ENCODE measurements at places on chromosomes 7 and 10.

DNA sequence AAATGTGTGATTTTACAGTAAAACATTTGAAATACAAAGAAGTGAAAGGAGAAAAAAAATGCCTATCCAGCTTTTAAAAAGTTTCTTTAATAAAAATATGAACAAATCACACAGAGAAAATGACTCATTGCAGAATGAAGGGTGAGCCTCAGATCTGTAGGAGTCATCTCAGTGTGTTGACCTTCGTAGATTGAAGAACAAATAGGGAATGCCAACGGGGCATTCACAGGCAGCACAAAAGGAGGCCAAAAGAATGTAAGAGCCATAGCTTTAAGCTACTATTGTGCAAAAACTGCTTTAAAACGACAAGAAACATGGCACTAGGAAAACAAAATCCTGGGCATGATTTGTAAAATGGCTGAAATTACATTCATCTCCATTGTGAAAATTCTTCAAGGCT lies 782.7 kb upstream of the CELF2 start:
- no peak for DNase-seq

DNA sequence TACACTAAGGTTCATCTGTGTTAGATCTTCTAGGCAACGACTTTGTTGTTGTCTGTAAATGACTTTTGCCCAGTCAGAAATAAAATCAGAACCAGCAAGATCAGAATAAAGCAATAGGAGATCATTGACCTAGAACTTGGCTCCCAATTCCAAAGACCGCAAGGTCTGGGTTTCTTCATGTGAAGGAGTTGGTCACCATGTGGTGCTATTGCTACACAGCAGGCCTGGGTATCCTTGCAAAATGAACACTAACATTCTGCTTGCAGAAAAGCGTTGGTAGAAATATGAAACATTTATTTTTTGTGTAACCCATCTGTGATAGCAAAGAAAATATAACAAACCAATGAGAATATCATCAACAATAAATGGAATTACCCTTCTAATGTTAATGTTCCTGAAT lies 831.0 kb downstream of the NXPH1 start:
- no peak for DNase-seq

GRCh38 chr10:110995301-110995700 lies 75.9 kb downstream of the SHOC2 start:
- DNase-seq: no peak

DNA sequence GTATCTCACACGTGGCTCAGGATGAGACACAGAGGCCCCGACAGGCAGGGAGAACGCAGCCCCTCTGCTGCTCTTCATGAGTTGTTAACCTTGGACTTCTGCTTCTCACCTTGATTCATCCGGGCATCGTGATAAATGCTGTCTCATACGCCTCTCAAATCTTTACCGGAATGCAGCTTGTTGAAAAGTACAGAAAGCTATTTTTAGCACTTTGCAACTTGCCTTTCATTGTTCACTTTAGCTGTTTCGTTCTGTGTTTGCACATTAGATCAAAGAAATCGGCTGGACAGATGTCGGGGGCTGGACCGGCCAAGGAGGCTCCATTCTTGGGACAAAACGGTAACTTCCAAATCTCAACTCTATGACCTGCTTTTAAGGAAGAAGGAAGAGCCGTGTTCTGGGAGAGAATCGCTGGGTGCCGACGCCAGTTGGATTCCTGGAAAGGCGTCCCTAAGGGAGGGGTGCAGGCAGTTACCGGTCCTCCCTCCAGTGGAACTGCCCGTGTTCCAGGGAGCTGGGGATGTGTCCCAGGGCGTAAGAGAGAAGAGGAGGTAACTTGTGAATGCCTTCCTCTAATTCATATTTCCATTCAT lies 49.3 kb downstream of the PFKP start:
- no peak for DNase-seq

DNA sequence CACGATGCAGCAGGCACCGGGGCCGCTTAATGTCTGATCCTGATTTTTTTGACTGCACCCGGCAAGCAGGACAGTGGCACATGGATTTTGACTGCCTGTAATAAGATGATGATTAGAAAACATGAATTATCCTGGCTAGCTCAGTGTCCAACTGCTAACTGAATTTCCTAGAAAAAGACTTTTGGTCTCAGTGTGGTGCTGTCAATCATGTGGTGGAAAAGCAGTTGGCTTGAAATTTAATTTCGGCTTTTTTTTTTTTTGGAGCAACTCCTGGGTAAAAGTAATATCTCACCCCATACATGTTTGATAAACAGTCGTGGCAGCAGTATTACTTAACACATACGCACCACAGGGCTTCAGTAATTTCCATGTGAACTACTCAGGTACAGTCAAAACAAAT lies 227.7 kb downstream of the FANK1 start:
- DNase-seq: no peak

- DNase-seq: no peak
These were observed 3.1 kb upstream of the RBP4 start for GRCh38 chr10:93604146-93604545.

GRCh38 chr10:79115302-79115701 lies 46.5 kb downstream of the ZMIZ1 start:
- DNase-seq: no peak

DNA sequence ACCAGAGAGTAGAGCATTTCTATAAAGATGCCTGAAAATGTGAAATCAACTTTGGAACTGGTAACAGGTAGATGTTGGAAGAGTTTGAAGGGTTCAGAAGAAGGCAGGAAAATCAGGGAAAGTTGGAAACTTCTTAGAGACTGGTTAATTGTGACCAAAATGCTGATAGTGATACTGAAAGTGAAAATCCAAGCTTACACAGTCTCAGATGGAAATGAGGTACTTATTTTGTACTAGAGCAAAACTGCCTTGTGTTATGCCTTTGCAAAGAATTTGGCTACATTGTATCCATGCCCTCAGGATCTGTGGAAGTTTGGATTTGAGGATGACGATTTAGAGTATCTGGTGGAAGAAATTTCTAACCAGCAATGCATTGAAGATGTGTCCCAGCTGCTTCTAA lies 430.6 kb upstream of the KCND2 start:
- DNase-seq: no peak

DNA sequence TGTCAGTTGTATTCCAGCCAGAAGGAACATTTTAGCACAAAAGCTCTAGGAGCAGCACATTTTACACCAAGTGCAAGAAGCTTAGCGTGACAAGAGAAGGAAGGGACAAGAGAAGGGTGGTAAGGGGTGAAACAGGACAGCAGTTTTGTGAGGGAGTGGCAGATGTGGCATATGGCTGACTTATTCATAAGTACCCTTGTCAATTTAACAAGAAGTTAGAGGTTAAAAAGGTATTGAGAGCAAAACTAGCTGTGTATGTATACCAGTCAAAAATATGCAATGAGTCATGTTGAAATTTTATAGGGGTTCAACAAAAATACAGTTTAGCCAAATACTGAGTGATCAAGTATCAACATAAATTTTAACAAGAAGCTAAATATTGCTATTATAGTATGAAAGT lies 561.5 kb upstream of the POT1 start:
- DNase-seq: no peak

- DNase-seq: no peak
These were observed 69.9 kb downstream of the HYCC1 start for GRCh38 chr7:22944022-22944421.

Measured in stimulated activated CD4-positive, alpha-beta T cell treated with anti-CD3 and anti-CD28 coated beads, Interleukin-1b, Interleukin-23, amount 100 ng/mL, for 24 hours (primary cell).